Brain microvascular endothelial cell (primary cell): ENCODE measurements at places on chromosomes 12 and 14.

DNA sequence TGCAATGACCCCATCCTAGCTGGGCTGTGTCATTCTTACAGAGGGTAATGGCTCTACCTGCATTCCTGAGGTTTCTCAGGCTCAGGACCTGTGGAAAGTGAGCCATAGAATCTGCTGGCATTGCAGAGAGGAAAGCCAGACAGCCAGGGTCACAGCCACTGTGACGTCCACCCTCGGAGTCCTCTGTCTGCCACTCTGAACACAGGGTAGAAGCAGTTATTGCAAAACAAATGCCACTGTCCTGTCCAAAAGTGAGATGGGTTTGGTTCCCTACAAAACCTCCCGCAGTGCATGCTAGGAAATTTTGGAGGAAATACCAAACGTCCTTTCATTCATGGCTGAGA lies 37.8 kb downstream of the TNFAIP2 start:
- no peak for DNase-seq

DNA sequence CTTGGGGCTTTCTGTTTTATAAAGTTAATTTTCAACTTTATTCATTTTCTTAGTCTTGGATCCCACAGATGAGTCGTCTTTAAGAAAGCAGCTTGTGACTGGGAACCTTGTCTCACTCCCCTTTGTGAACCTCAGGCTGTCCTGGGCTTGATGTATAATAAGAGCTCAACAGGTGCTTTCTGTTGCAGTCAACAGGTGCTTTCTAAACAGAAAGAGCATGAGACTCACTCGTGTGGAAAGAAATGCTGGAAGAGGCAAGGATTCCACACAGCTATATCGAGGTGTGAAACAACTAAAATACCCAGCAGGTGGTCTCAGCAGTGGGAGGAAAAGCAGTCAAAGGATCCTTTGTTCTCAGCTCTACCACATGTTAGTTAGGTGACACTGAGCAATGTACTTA lies 398.9 kb downstream of the EGLN3 start:
- no peak for DNase-seq

GRCh38 chr14:79466938-79467527 lies 744.3 kb downstream of the DIO2 start:
- DNase-seq = no peak

- no peak for DNase-seq
These were observed 52.0 kb downstream of the WSCD2 start for GRCh38 chr12:108181095-108181454.

DNA sequence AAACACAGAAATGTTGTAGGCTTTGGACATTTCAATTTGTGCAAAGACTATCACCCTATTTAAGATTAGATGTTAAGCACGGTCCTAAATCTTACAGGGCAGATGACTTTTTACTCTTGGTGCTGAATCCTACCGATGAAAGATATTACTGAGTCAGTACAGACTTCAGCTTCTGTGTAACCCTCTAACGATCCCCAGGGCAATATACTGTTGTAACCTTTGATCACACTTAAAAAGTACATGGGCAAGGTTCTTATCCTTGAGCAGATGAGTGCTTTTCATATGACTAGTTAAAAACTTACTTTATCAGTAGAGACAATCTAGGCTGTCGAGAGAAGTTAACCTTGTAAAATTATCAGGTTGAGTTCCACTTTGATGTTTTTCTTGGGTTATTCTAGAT lies 22.5 kb downstream of the PDE3A start:
- DNase-seq = no peak

- no peak for DNase-seq
These were observed 29.3 kb downstream of the NELL2 start for GRCh38 chr12:44846826-44847225.

DNA sequence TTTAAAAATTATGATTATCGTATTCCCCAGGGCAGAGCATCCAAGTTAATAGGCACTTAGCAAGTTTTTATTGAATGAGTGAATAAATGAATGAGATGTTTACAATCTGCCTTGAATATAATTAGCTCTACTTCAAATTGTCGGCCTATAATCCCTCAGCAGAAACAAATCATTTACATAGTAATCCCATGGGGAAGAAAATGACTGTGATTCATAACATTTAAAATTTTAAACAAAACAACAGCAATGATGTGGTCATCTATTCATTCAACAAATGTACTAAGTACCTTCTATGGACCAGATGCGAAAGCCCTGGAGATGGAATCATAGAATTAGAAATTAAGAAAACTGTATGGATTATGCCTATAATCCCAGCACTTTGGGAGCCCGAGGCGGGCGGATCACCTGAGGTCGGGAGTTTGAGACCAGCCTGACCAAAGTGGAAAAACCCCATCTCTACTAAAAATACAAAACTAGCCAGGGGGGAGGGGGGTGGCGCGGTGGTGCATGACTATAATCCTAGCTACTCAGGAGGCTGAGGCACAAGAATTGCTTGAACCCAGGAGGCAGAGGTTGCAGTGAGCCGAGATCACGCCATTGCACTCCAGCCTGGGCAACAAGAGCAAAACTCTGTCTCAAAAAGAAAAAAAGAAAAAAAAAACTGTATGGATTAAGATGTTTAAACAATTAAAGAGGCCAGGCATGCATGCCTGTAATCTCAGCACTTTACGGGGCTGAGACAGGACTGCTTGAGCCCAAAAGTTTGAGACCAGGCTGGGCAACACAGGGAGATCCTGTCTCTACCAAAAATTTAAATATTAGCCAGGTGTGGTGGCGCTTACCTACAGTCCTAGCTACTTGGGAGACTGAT lies 17.7 kb upstream of the MDM2 start:
- no peak for DNase-seq

- DNase-seq = no peak
These were observed 283.5 kb upstream of the RGS6 start for GRCh38 chr14:71648725-71649124.

GRCh38 chr12:3795066-3795465 lies 42.2 kb upstream of the CRACR2A start:
- no peak for DNase-seq

DNA sequence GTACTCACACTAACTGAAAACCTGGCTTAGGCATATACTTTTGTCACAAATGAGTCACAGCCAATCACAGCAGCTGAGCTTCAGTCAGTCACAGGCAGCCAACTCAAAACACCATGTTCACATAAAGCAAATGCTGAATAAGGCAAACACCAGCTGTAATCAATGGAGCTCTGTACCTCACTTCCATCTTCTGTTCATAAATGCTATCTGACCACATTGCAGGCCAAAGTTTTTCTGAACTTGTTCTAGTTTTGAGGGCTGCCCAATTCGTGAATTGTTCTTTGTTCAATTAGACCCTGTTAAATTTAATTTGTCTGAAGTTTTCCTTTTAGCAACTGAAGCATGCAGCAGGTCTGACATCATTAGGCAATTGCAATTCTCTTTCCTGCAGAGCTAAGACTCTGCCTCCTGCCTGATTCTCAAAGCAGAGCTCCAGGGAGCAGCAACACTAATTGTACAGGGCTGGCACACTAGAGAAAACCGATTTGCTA lies 129.9 kb downstream of the WIF1 start:
- DNase-seq = no peak

DNA sequence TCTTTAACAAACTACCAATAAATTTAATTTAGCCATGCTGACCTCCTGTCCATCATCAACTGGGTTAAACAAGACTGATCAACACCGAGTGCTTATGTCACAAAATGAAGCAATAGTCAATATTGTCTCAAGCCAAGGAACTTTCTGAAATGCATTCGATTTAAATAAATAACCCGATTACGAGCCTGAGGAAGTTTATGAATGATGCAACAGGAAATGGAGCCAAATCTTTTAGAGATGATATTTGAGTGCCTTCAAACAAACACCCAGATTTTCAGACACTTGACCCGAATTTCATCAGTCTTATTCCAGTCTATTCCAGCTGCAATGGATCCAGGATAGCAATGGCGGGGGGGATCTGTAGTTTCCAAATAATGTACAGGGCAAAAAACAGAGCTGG lies 27.9 kb downstream of the FAR2 start:
- DNase-seq = no peak

- peak; percentile 73 for DNase-seq
These were observed 6.2 kb downstream of the DUSP6 start for GRCh38 chr12:89345830-89346740.

GRCh38 chr12:4900327-4900726 lies 9.4 kb upstream of the KCNA1 start:
- peak; percentile 29 for DNase-seq

- no peak for DNase-seq
These were observed 69.1 kb upstream of the HOXC13 start for GRCh38 chr12:53869500-53869899.

GRCh38 chr14:51044961-51045360 lies 49.9 kb downstream of the TRIM9 start:
- no peak for DNase-seq

DNA sequence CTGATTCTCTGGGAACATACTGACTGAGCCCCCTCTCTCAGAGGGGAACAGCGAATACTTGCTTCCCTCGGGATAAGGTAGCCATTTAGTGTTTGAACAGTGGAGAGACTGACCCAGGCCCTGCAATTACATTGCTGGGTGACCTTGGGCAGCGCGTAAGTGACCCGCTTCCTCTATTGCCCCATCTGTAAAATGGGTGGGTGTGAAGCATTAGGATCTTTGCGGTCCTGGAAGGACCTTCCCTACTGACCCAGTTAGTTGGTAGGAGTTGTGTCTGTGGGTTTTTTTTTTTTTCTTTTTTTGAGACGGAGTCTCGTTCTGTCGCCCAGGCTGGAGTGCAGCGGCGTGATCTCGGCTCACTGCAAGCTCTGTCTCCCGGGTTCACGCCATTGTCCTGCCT lies 1.2 kb upstream of the KMT5A start:
- DNase-seq = no peak

GRCh38 chr12:180445-180844 lies 33.5 kb downstream of the SLC6A12 start:
- peak; percentile 53 for DNase-seq

DNA sequence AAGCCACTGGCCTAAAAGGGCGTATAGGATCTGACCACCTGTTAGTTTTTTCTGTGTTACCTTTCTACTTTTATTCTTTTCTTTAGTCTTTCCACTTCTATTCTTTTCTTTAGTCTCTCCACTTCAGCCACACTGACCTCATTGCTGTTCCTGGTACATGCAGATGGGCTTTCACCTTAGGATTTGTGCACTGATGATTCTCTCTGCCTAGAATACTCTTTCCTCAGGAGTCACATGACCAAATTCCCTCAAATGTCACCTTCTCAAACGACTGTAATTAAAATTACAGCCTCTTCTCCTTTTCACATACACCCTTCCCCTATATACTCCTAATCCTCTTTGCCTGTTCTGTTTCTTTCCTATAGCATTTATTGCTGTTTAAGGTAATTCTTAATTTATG lies 36.0 kb downstream of the GPHN start:
- DNase-seq = no peak

GRCh38 chr12:24062642-24063245 lies 113.3 kb upstream of the SOX5 start:
- peak; percentile 41 for DNase-seq

- no peak for DNase-seq
These were observed 334.0 kb upstream of the PRICKLE1 start for GRCh38 chr12:42923583-42923982.

- no peak for DNase-seq
These were observed 289.3 kb downstream of the MED13L start for GRCh38 chr12:115988212-115988611.

DNA sequence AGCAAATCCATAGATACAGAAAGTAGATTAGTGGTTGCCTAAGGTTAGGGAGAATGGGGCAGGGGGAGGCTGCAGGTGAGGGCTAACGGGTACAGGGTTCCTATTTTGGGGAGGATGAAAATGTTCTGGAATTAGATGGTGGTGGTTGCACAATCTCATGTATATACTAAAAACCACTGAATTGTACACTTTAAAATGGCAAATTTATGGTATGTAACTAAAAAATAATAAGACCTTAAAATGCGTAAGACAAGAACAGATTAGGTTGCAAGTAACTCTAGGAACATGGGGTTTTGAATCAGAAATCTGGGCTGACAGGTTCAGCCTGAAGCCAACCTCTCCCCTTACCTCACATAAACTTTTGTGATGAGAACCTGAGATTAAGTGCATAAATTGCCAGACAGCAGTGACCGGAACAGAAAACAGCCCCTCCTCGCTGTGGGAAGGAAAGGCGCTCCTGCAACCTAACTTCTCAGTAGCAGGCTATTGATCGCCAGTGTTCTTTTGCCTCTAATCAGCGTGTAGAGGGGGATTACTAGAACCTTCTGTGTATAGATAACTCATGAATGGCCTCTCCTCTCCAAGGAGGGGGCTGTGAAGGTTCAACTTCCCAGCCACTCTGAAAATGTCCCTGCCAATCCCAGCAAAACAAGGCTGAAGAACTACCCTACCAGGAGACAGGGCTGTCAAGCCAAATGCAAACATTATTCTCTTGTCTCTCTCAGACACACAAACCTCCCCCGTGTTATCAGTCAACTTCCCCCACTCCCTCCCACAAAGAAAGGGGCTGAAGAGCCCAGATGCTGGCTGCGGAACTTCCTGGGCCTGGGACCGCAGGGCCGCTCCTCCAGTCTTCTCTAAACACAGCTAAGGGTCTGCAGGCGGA lies 1.9 kb downstream of the SSH1 start:
- DNase-seq = peak; percentile 63

DNA sequence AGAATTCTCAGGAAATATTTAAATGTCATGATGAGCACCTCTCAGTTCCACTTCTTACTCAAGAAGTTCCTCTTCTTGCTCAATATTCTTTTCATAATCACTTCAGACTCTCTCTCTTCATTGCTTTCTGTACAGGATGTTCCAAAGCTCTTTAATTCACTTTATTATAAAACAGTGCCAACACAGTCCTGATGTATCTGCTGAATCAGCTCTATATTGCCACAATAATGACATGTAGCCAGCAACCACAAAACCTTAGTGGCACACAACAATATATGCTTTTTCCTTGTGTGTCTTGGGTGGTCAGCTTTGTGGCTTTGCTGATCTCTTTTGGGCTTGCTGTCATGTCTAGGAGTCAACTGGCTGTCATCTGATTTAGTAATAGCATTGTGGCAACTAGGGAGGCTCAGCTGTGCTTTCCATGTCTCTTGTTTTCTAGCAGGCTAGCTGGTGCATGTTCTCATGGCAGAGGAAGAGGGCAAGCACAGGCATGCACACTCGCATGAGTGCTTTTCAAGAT lies 52.8 kb upstream of the SLC2A13 start:
- DNase-seq = no peak

DNA sequence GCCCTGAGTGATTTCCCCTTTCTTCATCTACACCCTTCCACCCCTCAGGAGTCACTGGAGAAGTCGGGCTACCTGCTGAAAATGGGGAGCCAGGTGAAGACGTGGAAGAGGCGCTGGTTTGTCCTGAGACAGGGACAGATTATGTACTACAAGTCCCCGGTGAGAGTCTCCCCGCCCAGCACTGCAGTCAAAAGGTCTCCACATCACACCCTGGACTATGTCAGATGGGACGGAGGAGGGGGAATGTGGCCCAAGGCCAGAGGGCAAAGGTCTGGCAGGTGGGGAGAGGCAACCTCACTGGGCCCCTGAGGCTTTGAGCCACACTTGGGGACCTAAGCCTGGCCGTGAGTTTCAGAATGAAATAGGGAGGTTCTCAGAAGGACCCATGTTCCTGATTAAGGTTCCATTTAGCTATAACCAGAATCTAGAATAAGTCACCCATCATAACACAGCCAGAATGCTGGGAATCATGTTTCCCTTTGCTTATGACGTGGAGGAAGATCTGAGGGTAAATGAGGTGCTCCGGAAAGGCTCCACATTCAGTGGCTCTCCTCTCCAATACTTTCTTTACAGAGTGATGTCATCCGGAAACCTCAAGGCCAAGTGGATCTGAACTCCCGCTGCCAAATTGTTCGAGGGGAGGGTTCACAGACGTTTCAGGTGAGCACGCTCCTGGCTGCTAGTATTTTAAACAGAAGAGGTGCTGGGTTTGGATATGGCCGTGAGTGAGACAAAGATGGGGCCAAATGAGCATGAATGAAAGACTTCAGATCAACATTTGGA lies 26.6 kb downstream of the PIGH start:
- DNase-seq = no peak

GRCh38 chr14:98994561-98994960 lies 277.4 kb downstream of the BCL11B start:
- no peak for DNase-seq
